Activated naive CD4-positive, alpha-beta T cell (primary cell): ENCODE measurements at places on chromosomes 5 and 9.

GRCh38 chr5:111984044-111984443, 227.1 kb upstream of the NREP start:
- DNase-seq, result no peak

- no peak for DNase-seq
These were observed 70.2 kb downstream of the PTPN3 start for GRCh38 chr9:109427886-109428285.

DNA sequence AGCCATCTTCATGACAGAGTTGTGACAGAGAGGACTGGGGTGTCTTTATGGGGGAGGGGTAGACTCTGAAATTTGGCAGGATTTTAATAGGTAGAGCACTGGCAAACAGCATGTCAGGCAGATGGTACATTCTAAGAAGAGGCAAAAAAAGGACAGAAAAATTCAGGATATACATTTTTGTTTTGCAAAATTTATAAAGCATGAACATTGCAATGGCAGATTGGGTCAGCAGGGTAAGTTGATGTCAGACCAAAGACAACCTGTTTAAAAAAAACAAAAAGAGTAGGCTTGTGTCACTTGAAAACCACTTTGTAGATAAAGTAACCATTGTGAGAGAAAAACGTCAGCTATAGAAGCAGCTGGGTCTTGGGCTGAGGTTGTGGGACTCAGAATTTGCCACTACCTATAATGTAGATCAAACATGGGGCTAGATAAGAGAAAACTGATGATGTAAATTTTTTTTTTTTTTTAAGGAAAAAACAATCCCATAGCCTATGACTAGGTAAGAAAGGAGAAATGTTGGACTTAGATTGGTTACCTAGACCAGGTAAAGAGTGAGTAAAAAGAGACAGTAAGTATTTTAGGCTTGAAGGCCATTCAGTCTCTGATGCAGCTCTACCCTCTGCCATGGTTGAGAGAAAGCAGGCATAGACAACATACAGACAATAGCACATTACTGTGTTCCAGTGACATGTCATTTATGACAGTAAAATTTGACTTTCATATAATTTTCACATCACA, 8.3 kb downstream of the CAMK4 start:
- no peak for DNase-seq

DNA sequence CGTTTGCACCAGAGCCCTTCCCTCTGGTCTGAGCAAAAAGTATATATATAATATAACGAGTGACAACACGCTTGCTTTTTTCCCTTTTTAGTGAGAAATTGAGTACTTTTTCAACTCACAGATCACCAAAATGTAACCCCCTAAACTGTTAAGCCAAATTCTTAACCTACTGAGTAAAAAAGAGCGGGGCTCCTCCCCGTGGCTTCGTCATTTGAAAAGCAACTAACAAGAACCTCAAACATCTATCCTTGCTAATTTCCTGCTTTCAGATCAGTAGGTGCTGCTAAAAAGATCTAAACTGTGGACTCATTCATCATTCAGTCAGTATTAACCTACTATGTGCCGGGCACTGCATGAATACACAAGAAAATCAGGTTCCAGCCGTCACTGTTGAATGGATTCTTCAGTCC, 1.0 kb upstream of the PTBP3 start:
- DNase-seq, result no peak

DNA sequence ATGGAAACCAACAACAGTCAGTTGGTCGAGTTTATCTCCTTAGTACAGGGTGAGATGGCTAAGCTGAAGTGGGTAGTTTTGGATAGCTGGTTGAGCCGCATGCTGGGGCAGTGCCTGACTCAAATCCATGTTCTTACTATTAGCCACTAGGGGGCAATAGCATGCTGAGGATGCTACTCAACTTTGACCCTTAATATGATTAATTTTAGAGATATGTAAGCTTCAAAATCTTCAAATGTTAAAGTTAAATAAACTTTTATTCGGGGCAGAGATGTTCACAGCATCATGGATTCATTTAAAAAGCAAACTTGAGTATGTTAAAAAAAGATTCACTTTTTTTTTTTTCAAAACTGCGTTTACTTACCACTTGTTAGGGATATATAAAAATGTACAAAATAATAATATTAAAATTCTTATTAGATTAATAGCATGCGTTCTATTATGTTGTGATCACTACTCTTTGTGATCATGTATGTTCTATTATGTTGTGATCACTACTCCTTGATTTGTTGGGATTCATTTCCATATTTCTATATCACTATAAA, 57.0 kb downstream of the C9orf153 start:
- no peak for DNase-seq

DNA sequence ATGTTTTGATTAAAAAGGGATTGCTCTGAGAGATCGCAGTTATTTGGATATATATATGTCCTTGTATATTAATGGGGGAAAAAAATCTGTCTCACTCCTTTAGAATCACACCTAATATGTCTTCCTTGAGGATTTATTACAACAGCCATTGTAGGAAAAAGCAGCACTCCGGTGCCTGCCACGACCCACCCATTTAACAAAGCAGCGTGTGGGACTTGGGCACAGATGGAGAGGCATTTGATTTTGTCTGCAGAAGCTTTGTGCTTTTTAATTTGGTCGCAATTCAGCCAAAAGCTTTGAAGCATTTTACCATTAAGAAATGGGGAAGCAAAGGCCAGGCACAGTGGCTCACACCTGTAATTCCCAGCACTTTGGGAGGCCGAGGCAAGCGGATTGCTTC, 159.2 kb downstream of the SMARCA2 start:
- no peak for DNase-seq

GRCh38 chr9:24189986-24190385, 355.7 kb downstream of the IZUMO3 start:
- DNase-seq, result no peak

GRCh38 chr5:74993743-74994142, 58.6 kb downstream of the GCNT4 start:
- no peak for DNase-seq

- DNase-seq, result no peak
These were observed 217.9 kb upstream of the KLF4 start for GRCh38 chr9:107707428-107707837.

GRCh38 chr9:131181091-131181681, 55.8 kb downstream of the NUP214 start:
- DNase-seq, result no peak
